A172 (cell line): ENCODE measurements at places on chromosomes 3 and 15.

GRCh38 chr3:170621256-170621655 is 35.4 kb upstream of the SLC7A14 start:
- DNase-seq, result no peak

DNA sequence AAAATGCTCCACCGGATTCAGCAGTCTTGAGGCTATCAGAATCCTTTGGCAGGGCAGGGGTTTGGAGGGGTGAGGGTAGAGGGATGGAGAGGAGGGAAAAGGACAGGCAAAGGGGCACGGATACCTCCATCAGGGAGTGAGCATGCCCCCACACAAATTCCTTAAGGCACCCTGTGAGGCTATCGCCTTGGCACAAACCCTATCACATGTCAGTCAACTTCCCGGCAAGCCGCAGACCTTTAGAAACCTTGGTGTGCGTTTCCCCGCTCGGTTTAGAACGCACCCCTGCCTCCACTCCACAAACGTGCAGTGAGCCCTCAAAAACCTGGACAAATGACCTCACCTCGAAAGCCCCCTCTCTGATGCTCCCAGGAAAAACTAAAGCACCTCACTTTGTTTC is 422 bp upstream of the SETMAR start:
- no peak for DNase-seq

GRCh38 chr3:24495326-24495994 is 810 bp upstream of the THRB start:
- no peak for DNase-seq

GRCh38 chr15:58537033-58537432 is 105.2 kb downstream of the LIPC start:
- DNase-seq, result no peak

- DNase-seq, result no peak
Measured at GRCh38 chr15:97899981-97900380, 60.5 kb upstream of the ARRDC4 start.

GRCh38 chr15:34616613-34617012 is 33.2 kb upstream of the GOLGA8B start:
- DNase-seq, result peak; percentile 54

GRCh38 chr3:81863756-81864155 is 102.3 kb upstream of the GBE1 start:
- no peak for DNase-seq

- peak; percentile 84 for DNase-seq
Measured at GRCh38 chr3:158918008-158918407, 116.2 kb downstream of the MFSD1 start.

- DNase-seq, result no peak
Measured at GRCh38 chr3:116050311-116050915, 394.9 kb downstream of the LSAMP start.

DNA sequence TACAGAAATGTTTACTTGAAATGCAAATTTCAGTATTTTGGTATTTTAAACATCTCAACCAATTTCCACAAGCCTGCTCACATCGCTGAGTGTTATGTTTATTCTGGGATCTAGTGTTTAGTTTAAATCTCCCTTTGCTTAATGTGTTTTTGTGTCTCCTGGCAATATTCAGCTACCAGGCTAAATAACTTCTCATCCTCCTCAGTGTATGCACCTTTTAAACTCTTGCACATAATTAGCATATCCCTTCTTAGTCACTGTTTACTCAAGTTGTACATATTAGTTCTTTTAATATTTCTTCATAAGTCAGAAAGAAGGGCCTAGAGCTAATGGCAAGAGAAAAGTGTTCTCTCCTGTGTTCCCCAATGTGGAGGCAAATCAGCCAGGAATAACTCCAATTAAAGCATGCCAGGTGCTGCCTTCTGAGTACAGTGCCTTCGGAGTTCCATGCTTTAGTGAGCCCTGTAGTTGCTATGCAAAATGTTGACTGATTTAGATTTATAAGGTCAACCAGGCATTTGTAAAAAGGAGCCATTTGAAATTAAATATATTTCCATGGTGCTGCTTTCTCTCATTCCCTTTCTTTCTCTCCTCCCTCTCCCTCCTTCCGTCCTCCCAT is 234.3 kb downstream of the GAP43 start:
- DNase-seq, result no peak

DNA sequence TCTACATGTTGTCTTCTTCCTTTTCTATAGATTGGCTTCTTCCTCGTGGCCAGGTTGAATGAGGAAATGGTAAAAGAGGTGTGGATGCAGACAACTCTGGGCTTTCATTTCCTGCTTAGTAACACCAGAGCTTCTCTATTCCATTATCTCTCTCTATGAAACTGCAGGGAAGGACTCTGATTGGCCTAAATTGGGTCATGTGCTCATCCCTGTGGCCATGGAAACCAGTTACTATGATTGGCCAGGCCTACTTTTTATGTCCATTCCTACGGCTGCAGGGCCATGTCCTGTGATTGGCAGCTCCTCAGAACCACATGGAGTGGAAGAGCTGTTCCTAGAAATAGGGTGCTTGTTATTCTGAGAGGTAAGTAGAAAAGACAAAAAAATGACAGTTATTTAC is 486.9 kb upstream of the ADAMTS9 start:
- peak; percentile 8 for DNase-seq

GRCh38 chr15:78620021-78620526 is 722 bp downstream of the CHRNA3 start:
- no peak for DNase-seq

DNA sequence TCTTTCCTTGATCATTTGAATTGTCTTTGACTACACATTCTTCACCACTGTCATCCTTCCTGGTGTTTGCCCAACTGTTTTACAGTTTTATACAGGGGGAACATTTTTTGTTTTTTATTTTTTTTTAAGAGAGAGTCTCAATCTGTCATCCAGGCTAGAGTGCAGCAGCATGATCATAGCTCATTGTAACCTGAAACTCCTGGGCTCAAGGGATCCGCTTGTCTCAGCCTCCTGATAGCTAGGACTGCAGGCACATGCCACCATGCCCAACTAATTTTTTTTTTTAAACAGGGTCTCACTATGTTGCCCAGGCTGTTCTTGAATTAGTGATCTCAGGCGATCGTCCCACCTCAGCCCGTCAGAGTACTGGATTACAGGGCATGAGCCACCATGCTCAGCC is 222.6 kb downstream of the BBX start:
- no peak for DNase-seq

DNA sequence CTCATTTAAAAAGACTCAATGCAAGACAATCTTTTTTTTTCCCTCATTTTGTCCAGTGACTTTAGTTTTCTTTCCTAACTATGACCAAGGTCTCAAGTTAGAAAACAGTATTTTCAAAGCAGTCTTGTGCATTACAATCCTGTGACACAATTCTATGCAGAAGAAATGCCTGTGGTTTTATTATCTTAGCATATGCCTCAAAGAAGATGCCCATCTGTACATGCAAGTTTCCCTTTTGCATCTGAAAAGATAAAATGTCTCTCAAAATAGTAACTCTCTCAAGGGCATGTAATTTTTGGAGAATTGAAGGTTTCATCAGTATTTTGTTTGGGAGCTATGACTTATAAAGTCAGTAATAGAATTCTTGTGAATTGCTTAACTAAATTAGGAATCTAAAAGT is 292.0 kb upstream of the SUCLG2 start:
- DNase-seq, result peak; percentile 34

GRCh38 chr3:184783319-184783718 is 28.6 kb upstream of the VPS8 start:
- peak; percentile 21 for DNase-seq

GRCh38 chr3:111194048-111194447 is 122.4 kb downstream of the NECTIN3 start:
- no peak for DNase-seq

- DNase-seq, result no peak
Measured at GRCh38 chr3:13105181-13105895, 32.1 kb upstream of the IQSEC1 start.

GRCh38 chr3:36900474-36901443 is 44.1 kb downstream of the TRANK1 start:
- no peak for DNase-seq

GRCh38 chr15:55606214-55606613 is 18.1 kb upstream of the PYGO1 start:
- no peak for DNase-seq

GRCh38 chr15:51181221-51181620 is 86.5 kb upstream of the TNFAIP8L3 start:
- DNase-seq, result no peak

DNA sequence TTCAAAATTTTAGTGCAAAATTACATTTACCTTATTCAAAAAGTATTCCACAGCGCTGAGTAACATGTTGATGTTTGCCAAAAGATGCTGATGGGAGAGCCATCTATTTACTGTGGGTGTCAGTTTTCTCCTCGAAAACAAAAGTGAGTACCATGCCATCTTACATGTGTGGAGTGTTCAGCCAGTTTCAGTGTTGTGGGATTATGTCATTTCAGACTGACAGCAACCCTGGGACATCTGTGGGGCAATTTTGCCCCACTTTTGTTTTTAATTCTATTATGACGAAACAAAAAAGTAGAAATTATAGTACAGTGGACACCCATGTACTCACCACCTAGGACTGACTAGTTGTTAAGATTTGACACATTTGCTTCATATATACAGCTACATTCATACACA is 19.6 kb downstream of the SLCO3A1 start:
- no peak for DNase-seq

DNA sequence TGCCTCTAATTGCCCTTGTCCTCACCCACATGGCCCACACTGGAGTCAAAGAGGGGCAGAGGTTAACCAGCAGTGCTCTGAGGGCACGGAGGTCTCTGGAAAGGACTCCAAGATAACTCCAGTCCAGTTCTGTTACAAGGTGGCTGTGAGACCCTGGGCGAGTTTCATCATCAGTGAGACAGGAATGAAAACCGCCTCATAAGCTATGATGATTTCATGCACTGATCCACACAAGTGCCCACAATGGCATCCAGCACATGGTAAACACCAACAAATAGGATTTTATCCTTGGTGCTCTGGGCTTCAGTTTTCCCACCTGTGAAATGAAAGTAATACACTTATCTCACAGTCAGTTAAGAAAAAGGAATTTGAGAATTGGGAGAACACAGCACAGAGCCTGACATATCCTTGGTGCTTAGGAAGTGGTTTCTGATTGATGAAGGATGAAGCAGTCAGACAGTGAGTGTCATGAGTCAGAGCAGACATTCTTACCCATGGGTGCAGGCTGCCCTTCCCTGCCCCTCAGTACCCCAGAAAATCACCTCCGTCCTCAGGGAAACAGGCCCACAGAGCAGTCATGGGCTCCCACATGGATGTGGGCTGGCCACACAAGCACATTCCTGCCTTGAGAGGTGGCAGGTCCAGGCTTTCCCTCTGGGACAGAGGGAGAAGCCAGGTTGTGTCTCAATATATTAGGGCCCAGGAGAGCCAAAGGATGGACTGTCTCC is 48.4 kb downstream of the DAPK2 start:
- peak; percentile 32 for DNase-seq

DNA sequence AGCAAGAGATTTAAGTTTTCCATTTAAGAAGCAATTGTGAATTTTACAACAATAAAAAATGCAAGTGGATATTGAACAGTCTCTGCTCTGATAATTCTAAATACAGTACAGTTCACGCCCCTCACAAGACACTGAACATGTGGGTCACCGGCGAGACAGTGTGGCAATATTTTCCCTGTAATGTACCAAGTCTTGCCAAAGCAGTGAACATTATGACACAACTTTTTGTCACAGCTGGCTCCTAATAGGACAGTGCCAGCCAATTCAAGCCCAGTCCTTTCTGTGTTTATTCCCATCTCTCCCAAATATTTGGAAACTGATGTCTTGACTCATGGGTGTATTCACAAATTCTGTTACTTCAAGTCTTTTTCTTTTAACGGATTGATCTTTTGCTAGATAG is 62.3 kb downstream of the PPARG start:
- no peak for DNase-seq

DNA sequence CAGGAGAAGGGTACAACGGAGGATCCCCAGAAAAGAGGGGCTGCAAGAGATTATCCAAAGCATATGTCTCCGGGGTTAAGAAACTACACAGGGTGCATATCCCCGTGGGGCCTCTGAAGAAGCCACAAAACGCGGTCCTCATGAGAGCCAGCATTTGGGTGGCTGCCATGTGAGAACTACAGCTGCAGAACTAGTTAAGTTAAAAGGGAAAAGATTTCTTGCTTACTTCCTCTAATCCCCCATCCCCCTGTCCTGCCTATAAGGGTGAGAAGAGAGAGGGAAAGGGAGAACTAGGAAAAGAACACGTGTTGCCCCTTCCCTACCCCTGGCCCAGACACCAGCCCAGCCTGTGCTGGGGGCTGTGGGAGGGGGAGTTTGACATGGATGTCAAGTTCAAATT is 70.4 kb upstream of the PCSK6 start:
- no peak for DNase-seq

GRCh38 chr3:182521339-182521738 is 272.0 kb upstream of the ATP11B start:
- DNase-seq, result no peak

DNA sequence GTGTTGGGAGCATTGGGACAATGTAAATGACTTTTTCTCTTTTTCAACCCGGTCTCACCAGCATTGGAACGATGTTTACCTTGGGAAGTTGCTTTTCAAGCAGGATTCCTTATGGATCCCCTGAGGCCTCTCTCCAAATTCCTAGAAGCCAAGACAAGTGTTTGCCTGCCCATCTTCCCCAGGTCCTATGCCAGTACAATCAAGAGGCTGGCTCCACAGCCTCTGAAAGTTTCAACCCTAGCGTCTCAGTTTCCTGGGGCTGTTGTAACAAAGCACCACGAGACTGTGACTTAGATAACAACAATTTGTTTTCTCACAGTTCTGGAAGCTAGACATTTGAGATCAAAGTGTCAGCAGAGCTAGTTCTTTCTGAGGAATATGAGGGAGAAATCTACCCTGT is 347.2 kb upstream of the UMPS start:
- DNase-seq, result no peak

- no peak for DNase-seq
Measured at GRCh38 chr3:69768438-69768837, 29.2 kb downstream of the MITF start.

- DNase-seq, result no peak
Measured at GRCh38 chr3:190058521-190059241, 62.0 kb downstream of the P3H2 start.

DNA sequence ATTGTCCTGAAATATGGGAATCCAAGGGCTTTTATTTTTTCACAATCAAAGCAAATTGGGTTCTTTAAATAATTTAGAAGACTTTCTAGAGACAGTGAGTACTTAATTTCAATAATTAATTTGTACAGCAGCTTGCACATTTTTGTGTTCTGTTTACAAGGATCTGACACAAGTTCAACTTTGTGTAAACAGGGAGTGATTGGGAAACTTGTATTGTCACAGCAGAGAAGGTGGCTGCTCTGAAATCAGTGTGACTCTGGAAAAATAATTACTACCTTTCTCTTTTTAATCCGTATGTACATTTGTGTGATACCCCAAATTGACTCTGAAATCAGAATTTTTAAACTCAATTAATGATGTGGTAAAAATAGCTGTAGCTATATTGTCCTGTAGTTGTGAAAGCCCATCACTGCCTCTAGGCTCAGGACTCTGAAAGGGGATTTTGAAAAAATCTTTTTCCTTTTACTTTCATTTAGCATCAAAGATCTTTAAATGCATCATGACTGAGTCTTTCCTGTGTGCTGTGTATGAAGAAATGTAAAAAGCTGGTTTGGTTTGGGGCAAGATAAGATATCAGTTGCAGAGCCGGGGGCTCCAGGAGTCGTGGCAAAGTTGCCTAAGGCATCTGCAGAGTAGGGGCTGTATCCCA is 45.1 kb downstream of the MFSD1 start:
- DNase-seq, result no peak
